ENCODE measurements at places on chromosomes 11 and 22.

DNA sequence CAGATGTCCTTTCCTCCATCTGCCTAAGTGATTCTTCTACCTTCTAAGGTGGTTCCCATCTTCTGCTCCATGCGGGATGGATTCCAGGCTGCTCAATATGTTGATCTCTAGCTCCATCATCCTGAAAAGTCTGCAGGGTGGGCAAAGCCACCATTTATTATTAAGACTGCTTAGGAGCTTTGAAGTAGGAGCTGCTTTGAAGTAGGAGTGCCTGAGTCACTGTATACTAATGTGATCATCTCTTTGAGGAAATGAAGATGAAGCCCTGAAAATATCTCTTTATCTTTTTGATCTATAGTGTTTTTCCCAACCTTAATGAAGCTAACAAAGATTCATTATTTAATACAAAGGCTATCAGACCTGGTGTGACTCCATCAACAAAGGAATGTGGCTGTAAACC lies 13.1 kb downstream of the HEPHL1 start:
- DNase-seq: no peak

DNA sequence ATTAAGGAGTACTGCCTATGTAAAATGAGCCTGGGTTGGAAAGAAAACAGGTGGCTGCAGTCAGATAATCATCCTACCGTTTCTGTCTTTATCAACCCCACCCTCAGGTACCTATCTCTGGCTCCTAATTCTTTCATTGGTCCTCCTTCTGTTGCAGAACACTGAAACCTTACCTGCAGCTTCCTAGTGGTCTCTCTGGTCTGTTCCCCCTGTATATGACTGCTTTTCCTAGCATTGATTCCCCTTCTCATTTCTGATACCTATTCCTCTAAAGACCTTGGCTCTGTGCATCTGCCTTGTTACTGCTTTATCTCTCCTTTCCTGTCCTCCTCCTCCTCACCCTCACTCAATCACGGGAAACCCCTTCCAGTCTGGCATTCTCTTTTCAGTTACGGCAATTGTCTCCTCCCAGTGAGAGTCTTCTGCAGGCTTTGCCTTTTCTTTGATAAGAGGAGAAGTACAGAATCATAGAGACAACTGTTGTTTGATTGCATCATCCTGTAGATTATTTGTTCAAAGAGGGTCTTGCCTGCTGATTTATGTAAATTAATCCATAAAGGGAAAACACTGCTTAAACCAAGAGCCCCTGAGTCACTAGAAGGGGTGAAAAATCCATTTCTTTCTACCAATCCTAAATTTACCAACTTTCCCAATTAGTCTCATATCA lies 301.2 kb downstream of the AASDHPPT start:
- DNase-seq: no peak

DNA sequence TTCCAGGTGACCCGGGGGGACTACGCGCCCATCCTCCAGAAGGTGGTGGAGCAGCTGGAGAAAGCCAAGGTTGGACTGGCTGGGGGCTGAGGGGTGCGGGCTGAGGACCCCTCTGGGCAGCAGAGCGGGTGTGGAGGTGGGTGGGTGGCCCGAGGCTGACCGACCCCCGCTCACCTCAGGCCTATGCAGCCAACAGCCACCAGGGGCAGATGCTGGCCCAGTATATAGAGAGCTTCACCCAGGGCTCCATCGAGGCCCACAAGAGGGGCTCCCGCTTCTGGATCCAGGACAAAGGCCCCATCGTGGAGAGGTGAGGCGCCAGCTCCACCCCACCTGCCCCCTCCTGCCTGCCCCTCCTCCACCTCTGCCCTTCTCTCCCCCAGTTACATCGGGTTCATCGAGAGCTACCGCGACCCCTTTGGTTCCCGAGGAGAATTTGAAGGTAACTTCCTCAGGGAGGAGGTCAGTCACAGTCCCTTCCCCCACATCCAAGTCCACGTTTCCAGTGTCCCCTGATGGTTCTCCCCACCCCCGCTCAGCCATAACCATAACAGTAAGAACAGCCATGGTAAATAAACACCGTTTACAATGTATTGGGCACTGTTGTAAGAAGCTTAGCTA lies 11.2 kb downstream of the DPP3 start:
- DNase-seq: no peak

GRCh38 chr11:130760515-130761125 lies 155.7 kb downstream of the SNX19 start:
- DNase-seq: no peak
